ENCODE measurements at places on chromosomes 5 and 9.

- DNase-seq: no peak
Observed at GRCh38 chr9:100581661-100582060, 3.8 kb downstream of the CAVIN4 start.

DNA sequence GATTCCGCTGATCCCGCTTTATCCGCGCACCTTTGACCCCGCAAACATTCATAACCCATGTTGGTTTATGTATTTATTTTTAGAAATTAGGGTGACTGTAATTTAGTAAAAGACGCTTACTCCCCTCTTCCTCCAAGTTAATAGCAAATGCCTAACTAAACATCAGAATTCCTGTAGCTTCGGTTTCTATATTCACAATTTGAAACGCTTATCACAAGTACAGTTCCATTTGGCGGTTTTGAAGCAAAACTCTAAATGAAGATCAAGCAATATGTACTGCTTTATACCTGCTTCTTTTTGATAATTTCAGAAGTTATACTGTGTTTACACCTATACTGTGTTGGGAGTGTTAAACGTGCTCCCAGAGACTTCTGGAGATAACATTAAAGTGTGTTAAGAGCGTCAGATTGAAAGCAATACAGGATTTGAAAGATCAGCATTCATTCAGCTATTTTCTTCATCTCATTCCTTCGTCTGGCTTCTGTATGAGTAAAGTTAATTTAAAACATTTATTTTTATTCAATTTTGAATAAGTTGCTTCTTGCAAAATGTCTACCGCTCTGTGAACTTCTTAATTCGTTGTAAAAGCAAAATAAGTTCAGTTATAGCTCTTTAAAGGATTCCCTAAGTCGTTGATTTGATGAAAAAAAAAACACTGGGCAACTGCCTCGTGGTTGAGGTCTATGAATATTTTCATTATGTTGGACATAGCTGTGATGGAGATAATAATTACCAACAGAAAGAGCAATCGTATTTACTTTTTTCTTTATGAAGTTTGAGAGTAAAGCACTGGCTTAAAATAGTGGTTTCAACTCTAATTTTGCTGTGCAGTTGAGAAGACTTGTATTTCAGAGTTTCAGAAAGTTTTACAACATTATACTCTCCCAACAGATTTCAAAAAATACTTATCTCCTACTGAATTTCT, 2.5 kb downstream of the PRDM6 start:
- DNase-seq: no peak

- DNase-seq: no peak
Observed at GRCh38 chr5:143662020-143662419, 149.9 kb upstream of the HMHB1 start.

GRCh38 chr9:35517131-35517530, 27.2 kb downstream of the RUSC2 start:
- DNase-seq: no peak

- no peak for DNase-seq
Observed at GRCh38 chr5:155594270-155594669, 580.7 kb downstream of the KIF4B start.

DNA sequence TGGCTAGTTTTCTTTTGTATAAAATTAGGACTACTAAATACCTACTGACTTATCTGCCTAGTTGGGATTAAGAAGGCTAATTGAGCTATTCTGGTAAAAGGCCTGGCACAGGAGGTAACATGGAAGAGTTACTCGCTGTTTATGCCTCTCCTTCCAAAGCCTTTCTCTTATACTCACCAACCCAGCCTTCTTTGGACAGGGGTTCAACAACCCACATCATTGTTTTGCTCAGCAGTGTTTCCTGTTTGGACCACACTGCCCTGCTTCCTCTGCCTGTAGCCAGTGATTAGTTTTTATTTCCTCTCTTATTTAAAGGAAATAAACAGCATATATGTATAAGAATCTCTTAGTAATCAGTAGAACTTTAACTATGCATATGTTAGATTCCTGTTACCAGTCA, 85.1 kb upstream of the TLX3 start:
- no peak for DNase-seq

DNA sequence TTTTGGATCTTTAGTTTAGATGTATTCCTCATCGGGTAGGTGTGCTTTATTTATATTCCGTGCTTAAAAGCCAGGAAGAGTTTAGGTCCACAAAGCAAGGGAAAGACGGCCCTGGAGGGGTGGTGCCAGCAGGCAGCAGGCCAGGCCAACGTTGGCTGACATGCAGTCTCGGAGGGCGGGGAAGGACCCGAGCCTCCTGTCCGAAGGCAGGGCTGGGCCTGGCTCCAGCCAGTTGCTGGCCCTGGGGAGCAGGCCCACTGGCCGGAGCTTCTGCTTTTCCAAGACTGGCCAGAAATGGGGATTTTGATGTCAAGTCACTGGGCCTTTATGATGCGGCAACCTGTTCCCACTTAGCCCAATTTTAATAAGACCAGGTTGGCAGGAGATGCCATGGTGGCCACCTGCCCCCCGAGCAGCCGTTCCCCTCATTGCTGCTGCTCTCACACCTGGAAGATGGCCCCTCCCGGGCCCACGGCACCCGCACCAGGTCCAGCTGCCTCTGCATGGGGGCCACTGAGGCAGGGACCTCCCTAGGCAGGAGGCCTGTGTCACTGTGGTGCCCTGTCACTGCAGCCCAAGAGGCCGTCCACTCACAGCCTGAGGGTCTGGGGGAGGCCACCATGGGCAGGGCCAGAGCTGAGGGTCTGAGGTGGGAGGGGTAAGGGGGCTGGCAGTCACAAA, 23.2 kb downstream of the LPCAT1 start:
- no peak for DNase-seq

DNA sequence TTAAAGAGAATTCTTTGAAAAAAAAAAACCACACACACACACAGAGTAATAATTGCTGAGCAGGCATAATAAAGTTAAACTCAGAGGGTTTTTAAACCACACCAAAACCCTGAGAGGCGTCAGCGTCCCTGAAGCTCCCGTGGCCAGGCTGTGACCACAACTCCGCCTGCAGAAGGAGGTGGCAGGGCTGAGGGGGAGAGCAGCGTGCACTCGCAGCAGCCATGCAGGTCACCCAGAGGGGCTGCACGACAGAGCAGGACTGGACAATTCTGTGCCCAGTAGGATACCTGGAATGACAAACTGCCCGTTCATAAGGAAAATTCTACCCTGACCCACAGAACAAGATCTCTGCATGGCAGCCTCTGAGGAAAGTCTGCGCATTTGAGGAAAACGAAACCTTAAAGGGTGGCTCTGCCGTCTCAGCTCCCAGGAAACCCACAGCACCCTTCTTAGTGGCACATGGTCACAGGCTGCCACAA, 44.0 kb downstream of the ROR2 start:
- DNase-seq: no peak

- peak; percentile 32 for DNase-seq
Observed at GRCh38 chr5:98927242-98927988, 1.4 kb downstream of the CHD1 start.

- no peak for DNase-seq
Observed at GRCh38 chr5:124365361-124365801, 381.1 kb downstream of the ZNF608 start.

DNA sequence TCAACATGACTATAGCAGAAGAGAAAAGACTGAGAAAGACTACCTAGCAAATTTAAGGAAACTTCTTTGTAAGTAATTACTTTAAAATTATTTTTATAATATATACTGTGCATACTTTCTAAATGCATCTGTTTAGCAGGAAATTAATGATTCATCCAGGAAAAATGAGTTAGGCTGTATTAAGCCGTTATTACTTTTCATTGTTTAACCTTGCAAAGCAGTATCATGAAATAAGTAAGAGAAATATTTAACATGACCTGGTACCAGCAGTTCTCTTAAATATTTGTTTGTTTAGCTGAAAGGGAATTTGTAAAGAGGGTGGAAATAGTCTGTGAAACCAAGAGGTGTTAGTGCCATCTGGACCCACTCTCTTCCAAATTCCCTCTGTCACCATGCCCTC, 175.0 kb downstream of the GNAQ start:
- DNase-seq: no peak

- no peak for DNase-seq
Observed at GRCh38 chr5:154647761-154648145, 107.4 kb upstream of the LARP1 start.

- DNase-seq: no peak
Observed at GRCh38 chr9:126379661-126380360, 53.2 kb downstream of the MVB12B start.

GRCh38 chr9:83956086-83956435, 24.0 kb downstream of the HNRNPK start:
- DNase-seq: no peak

GRCh38 chr5:36272136-36272690, 29.5 kb downstream of the RANBP3L start:
- no peak for DNase-seq

DNA sequence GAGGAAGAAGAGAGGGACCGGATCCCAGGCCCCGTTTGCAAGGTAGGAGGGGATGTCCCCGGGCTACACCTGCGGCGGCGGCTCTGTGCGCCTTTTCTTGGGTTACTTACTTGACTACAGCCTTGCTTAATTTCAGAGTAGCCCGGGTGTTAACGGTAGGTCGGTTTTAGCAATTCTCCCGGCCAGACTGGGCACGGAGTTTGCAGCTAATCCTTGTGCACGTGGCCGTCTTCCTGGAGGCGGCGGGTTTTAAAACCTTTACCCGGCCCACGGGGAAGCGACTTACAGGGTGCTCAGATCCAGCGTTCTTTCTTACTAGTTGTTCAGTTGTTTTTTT, 313 bp downstream of the BRIX1 start:
- DNase-seq: no peak

GRCh38 chr5:151134228-151134627, 23.4 kb downstream of the ANXA6 start:
- DNase-seq: no peak

GRCh38 chr5:152004095-152004494, 79.4 kb upstream of the GLRA1 start:
- DNase-seq: no peak

GRCh38 chr5:859391-859790, 8.6 kb upstream of the ZDHHC11 start:
- no peak for DNase-seq

DNA sequence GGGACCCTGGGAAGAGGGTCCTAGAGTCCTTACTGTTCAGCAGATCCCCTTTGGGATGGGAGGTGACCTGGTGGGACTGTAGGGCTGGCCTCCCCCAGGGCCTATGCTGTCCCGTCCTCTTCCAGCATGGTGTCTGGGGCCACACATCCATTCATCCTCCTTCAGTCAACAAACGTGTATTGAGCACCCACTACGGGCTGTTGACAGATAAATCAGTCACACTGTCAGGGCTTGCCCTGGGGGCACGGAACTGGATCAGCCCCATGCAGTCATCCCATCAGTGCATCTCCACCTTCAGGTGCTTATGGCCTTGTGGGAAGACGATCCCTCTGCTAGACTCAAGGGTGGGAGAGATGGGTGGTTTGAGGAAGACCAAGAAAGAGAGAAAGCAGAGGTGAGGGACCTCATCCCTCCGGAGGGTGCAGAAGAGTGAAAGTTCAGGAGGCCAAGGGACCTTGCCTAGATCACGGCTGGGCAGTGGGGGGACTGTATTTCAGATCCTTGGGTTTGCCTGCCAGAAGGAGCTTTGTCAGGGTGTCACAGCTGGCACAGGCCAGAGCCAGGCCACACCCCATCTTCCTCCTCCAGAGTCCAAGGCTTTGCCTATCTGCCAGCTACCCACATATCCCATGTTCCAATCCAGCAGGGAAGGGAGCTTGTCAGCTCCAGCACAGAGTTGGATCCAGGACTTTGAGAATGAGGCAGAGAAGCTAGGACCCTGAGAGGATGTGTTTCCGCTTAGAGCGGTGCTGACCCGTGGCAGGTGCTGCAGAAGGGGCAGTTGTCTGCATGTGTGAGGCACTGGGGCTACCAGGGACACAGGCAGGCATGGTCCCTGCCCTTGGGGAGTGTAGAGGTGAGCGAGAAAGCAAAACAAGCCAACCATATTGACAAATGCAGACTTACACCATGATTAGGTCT, 30.5 kb downstream of the COL27A1 start:
- DNase-seq: no peak

GRCh38 chr5:155455791-155456514, 442.4 kb downstream of the KIF4B start:
- DNase-seq: no peak

DNA sequence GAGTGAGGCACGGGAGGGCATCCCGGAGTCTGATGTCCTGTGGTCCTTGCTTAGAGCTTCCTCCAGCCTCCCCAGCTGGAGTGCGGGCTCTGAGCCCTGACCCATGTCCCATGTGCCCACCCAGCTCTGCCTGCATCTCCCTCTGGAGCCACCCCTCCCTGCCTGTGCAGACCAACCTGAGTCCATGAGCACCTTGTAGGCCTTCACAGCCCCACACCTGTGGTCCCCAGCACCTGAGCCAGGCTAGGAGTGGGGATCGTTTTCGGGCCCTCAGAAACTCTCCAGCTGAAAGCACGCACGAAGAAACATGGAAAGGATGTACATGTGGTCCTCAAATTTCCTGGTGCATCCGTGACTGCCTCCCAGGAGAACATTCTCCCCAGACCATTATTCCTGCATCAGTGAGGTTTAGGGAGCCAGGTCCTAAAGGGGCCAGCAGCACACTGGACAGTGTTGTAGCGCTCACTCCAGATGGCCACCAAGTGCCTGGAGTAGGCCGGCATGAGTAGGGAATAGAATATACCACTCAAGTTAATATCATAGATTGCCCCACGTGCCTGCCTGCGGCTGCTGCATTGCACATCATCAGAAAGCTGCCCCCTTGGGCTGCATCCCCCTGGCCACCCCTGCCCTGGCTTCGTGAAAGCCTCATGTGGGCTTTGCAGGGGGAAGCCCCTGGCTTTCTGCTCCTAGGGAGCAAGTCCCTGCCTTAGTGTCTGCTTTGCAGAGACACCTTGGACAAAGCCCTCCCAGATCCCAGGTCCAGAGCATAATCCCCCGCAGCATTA, 80.6 kb downstream of the WNK2 start:
- DNase-seq: no peak

GRCh38 chr5:128413356-128413755, 124.7 kb downstream of the FBN2 start:
- no peak for DNase-seq

GRCh38 chr5:122480146-122480545, 168.1 kb downstream of the SNCAIP start:
- no peak for DNase-seq

DNA sequence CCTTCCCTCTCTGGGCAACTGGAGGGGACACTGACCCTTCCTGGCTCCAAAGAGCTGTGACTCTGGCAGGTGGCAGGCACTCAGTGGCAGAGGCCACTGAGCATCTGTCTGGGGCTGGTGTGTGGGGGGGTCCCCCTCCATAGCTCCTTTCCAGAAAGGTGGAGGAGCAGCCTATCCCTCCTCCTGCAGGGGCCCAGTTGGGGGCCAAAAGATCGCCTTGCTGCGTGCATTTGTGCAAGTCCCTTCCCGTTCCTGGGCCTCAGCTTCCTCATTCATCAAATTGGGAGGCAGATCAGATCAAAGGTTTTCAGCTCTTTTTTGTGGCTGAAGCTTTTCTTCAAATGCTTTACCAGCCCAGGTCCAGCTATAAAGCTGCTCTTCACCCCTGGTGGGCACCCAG, 77.7 kb downstream of the NTNG2 start:
- no peak for DNase-seq

- no peak for DNase-seq
Observed at GRCh38 chr9:77764894-77765780, 117.0 kb upstream of the GNA14 start.

DNA sequence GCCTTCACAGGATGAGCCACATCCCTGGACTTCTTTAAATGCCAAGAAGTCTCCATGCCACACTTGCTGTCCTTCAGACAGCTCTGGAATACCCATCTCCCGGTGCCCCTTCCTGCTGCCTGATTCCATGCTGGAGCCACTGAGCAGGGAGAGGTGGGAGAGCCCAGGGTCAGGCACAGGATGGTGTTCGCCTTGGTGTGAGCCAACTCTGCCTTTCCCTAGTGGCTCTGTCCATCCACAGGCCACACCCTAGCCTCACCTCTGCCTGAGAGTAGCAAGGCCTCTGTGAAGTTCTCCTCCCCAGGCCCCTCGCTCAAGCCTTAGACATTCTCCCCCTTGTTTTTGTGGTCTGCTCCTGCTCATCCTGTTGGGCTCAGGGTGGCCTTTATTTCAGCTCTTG, 54.2 kb upstream of the ANGPTL2 start:
- DNase-seq: no peak
